ENCODE measurements at places on chromosomes 2 and 18. TPM values are rescaled to one million over a fixed set of nuclear protein-coding genes. Genes with fewer than 3 reads are reported as not detected.

DNA sequence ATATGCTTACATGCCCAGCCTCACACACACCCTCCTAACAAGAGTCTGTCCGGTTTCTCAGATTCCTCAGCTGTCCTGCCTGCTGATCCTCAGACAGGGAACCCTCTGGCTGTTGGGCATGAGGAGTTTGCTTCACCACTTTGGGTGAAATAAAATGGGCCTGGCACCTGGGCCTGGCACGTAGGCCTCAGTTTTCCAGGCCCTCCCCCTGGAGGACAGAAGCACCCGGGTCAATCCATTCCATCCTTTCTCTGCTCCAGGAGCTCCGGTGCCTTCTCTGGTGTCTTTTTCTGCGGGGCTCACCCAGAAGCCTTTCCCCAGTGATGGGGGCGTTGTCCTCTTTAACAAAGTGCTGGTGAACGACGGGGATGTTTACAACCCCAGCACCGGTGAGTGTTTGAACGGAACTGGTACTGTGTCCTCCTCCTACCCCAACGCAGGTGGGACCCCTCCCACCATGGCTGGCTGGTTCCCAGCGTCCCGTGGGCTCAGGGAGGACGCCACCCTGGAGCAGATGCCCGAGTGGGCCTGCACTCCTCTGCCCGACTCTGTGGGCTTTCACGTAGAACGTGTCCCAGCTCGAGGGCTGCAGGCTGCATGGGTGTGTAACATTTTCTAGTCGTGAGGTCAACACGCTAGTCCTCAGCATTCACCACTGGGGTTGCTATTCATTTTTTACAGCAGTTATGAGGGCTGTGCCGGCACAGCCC lies 62.8 kb downstream of the EMILIN2 start:
- DNase-seq, result no peak
- no peak overlapping the region for H3K27ac ChIP-seq
- H3K36me3 ChIP-seq, result peaks cover 42% of the 10 kb centered on the region
- no peak overlapping the region for H3K4me3 ChIP-seq
- H3K4me1 ChIP-seq, result peaks cover 40% of the 10 kb centered on the region

DNA sequence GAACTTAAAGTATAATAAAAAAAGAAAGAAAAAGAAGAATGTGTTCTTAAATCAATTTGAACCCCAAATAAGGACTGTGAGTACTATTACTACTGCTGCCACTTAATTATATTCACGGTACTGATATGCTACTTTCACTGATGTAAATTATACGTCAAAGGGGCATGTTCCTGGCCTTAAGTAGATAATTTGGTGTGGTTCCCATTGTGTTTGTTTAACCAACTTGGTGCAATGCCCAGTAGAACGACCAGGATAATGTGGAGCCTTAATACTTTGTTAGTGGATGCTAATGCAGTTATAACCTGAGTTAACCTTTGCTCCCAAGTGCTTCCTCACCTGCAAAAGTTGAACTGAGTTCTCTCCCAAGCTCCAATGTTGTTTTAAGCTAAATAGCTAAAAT lies 142.0 kb downstream of the NR4A2 start:
- no peak for DNase-seq
- H3K36me3 ChIP-seq, result no peaks in the 10 kb centered on the region
- no peak overlapping the region for H3K4me3 ChIP-seq
- no peaks in the 10 kb centered on the region for H3K27me3 ChIP-seq
- no peak overlapping the region for H3K27ac ChIP-seq

GRCh38 chr2:45850558-45850957 lies 199.1 kb downstream of the PRKCE start:
- H3K4me3 ChIP-seq, result no peak overlapping the region
- no peaks in the 10 kb centered on the region for H3K27me3 ChIP-seq
- H3K36me3 ChIP-seq, result no peaks in the 10 kb centered on the region
- no peak for DNase-seq

GRCh38 chr2:217338306-217338916 lies 478.5 kb upstream of the TNP1 start:
- peak overlapping the region; percentile 53 for H3K27ac ChIP-seq
- H3K4me3 ChIP-seq, result no peak overlapping the region
- no peaks in the 10 kb centered on the region for H3K27me3 ChIP-seq
- no peaks in the 10 kb centered on the region for H3K4me1 ChIP-seq

Gene CCBE1
- 3.2 TPM for total RNA-seq

Gene SPP2
- not detected for total RNA-seq

DNA sequence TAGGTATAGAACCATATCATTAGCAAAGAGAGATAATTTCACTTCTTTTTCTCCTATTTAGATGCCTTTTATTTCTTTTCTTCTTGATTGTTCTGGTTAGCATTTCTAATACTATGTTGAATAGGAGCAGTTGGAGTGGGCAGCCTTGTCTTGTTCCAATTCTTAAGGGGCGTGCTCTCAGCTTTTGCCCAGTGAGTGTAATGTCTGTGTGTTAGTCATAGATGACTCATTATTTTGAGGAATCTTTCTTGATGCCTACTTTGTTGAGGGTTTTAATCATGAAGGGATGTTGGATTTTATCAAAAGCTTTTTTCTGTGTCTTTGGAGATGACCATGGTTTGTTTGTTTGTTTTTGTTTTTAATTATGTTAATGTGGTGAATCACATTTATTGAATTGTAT lies 1453.1 kb upstream of the SLC39A10 start:
- H3K27ac ChIP-seq, result no peak overlapping the region
- no peak for DNase-seq
- no peak overlapping the region for H3K4me3 ChIP-seq
- H3K27me3 ChIP-seq, result no peaks in the 10 kb centered on the region
- H3K36me3 ChIP-seq, result no peaks in the 10 kb centered on the region

DNA sequence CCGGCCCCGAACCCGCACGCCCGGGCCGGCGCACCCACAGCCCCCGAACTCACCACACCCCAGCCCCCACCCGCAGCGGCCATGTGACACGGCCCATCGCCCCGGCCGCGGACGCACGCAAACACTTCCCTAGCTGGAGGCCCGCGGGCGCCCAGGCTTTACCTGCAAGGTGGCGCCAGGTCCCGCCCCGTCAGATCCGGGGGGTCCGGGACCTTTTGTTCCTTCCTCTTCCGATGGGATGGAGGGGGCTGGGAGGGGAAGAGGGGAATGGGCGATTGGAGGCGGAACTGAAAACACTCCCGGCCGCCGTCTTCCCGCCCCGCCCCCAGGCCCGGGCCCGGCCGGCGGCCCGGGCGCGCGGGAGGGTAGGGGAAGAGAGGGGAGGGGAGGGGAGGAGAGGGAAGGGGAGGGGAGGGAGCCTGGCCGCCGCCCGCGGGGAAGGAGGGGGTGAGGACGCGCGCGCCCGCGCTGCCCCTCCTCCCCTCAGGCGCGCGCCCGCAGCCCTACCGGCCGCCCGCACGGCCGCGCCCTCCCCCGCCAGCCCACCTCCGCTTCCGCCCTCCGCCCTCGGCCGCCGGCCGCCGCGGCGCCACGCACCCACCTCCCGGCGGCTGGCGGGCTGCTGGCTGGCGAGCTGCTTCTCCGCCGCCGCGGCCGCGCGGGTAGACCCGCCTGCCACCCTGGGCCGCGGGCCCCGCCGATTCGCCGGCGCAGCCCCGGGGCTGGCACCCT lies at the start of gene SMAD2:
SMAD2 (minus strand) TSS at position 461 of the 732 bp plus-strand sequence. CDS start 33,903 bp downstream, outside the sequence.
- DNase-seq, result peak; percentile 82
- no peaks in the 10 kb centered on the region for H3K27me3 ChIP-seq
- H3K4me1 ChIP-seq, result peaks cover 59% of the 10 kb centered on the region
- H3K4me3 ChIP-seq, result peak within 1 kb of the TSS; percentile 80
- no peaks in the 10 kb centered on the region for H3K36me3 ChIP-seq
- peak within 1 kb of the TSS; percentile 99 for H3K27ac ChIP-seq

DNA sequence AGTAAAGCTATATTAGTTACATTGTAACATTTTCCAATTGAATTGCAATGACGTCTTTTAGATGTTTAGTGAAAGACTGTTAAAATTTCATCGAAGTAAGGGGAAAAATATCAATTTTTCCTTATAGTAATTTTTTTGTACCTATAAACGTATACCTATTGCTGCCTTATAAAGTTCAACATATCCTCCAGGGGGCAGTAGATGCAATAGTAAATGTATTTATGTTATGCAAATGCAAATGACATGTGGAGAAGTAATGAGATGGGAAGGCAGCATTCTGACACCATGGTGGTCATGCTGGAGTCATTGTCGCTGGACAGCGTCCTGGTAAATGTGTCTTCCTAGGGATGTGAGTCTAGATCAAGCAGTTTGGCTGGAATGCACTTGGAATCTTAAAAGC lies 38.7 kb downstream of the MSTN start:
- H3K27me3 ChIP-seq, result peaks cover 4% of the 10 kb centered on the region
- no peak for DNase-seq
- no peaks in the 10 kb centered on the region for H3K36me3 ChIP-seq
- no peak overlapping the region for H3K4me3 ChIP-seq

DNA sequence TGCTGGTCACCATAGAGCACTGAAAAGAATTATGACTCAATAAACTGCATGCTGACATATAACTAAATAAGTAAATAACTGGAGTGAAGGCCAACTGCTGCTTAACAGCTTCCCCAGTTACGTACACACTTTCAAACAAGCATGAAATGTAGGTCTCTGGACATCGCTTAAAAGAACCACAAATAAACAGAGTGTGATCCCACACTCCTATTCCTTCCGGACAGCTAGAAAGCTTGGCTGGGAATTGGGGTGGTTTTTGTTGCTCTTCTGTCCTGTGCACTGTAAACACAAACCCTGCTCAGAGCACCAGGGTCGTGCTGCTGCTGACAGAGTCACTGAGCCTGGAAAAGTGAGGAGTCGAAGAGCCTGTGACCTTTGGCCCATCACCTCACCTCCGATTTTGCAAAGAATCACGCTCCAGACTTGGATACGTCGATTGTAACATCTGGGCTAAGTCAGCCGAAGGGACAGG lies 162.7 kb upstream of the NT5C1B start:
- H3K4me3 ChIP-seq, result no peak overlapping the region
- no peaks in the 10 kb centered on the region for H3K27me3 ChIP-seq
- no peak for DNase-seq
- no peak overlapping the region for H3K27ac ChIP-seq
- no peaks in the 10 kb centered on the region for H3K4me1 ChIP-seq

- peak overlapping the region; percentile 59 for H3K27ac ChIP-seq
- peaks cover 18% of the 10 kb centered on the region for H3K36me3 ChIP-seq
- no peak overlapping the region for H3K4me3 ChIP-seq
These were observed 35.8 kb downstream of the CASP10 start for GRCh38 chr2:201218780-201219179.

Measured in left ventricle myocardium inferior (tissue), 1 donor.